ENCODE measurements at places on chromosomes 2 and 18.

- no peak for DNase-seq
Measured at GRCh38 chr2:83471655-83472054, 987.4 kb downstream of the SUCLG1 start.

DNA sequence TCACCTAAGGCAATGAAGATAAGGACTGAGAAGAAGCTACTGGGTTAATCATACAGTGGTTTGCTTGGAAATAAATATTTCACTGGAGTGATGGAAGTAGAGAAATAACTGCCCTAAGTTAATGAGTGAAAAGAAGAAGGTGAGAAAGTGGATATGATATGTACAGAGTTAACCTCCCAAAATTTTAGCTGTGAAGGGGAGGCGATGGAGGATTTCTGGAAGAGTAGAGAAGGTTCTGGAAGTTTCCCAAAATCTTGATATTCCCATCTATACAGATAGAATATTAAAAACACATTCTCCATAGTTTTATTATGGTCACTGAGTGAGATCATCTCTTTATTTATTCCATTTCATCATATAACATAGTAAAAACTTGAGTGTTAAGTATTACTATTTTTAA, 296.6 kb upstream of the RGPD4 start:
- no peak for DNase-seq

GRCh38 chr2:81324046-81324445, 1019.5 kb upstream of the LRRTM1 start:
- DNase-seq: no peak

DNA sequence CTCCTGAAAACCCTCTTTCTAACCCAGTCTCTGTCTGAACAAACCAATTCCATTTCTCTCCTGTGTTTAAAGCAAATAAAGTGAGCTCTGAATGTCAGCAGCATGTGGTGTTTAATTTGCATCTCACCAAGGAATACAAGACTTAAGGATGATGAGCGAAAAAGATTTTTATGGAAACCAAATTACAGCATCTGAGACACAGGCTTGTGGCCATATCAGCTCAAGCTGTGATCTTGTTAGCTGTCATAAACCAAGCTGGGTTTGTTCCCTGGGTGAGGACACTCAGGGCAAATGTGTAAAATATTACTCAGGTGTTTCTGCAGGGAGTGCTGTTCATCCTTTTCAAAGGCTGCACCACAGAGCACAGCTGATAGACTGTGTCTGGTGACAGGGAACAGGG, 129.3 kb upstream of the REV1 start:
- no peak for DNase-seq

DNA sequence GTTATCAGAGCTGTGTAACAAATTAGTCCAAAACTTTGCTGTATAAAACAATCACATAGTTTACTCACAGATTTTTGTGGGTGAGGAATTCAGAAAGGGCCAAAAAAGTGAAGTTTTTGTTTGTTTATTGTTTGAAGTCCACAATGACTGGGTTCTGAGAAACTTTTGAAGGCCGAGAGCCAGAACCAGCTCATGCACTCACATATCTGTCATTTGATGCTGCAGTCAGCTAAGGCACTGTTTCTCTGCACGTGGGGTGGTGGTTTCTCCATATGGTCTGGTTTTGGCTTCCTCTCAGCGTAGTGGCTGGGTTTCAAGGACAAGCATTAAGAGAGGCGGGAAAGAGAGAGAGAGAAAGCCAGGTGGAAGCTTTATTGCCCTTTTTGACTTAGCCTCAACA, 131.8 kb downstream of the TWIST2 start:
- DNase-seq: no peak

GRCh38 chr2:145666552-145666951, 1146.6 kb upstream of the ZEB2 start:
- DNase-seq: no peak

DNA sequence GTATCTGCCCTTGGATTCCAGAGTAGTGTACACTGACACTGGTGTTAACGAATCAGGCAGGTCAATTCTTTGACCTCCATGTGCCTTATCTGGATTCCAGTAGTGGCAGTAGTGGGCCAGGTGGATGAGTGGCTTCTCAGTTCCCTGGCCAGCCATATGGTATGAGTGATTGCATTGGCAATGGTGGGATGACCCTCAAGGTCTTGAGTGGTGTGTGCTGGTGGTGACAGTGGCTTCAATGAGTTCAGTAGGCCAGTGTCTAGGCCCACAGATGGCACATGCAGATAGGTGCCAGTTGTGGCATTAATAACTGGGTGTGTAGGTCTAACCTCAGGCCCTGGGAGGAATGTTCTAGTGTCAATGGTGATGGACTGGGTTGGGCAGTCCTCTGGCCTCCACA, 674.1 kb upstream of the NXPH2 start:
- no peak for DNase-seq

DNA sequence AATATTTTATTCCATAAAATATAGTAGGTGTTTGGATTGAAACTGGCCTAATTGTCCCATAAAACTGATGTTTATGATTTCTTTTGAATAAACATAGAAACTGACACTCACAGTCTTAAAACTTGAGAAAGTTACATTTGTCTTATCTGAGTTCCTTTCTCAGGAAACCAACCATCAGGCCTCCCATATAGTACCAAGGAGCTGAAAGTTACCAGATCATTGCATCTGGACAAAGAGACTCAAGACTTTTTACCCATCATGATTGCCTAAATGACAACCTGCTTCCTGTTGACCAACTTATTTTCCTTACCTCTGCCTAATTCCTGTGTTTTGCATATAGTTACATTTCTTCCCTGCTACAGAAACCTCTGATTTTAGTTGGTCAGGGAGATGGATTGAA, 137.0 kb upstream of the XPO1 start:
- no peak for DNase-seq

- no peak for DNase-seq
Measured at GRCh38 chr2:64141674-64142405, 2.4 kb downstream of the PELI1 start.

DNA sequence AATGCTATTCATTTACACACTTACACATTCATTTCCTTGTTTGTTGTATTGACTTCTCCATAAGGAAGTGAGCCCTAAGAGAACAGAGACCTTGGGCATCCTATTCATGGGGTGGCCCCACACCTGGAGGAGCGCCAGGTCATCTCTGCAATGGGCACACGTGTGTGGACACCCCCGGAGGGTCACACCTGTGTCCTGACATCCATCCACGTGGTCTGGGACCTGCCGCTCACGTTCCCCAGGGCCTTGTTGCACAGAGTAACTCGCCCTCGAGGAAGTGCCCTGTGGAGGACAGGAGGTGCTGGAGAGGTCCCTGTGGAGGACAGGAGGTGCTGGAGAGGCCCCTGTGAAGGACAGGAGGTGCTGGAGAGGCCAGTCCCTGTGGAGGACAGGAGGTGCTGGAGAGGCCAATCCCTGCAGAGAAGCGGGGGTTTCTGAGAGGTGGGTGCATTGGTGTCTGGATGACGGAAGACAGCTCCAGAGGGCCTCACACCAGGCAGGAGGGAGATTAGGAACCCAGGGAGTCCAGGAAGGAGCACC, 73.2 kb upstream of the GPC1 start:
- DNase-seq: no peak

DNA sequence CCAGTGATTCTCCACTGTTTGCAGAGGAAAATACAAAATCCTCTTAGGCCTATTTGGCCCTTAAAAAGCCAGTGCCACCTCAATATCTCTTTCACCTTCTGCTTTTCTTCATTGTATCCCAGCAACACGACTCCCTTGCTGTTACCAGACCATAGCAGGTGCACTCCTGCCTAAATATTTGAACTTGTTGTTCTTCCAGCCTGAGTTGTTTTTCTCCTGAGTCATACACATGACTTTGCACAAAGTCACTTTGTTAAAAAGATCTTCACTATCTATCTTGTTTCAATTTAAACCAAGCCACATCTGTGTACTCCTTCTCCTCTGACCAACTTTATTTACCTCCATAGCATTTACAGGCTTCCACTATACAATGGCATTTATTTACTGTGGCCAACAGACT, 103.6 kb downstream of the LRRTM4 start:
- no peak for DNase-seq

DNA sequence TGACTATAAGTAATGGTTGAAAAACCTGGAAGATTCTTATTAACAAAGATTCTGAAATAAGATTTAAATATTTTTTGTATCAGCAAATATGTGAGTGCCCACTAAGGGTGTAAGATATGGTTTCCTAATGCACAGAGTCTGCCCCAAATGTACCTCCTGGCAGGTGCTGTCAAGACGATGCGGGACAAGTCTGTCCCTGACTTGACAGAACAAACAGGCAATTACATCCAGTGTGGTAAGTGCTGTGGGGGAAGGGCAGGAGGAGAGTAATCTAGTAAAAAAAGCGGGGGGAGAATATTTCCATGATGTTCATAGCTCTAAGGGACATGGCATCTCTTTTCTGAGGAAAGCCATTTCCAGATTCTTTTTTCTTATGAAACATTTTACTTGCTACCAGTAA, 127.5 kb downstream of the COL4A4 start:
- no peak for DNase-seq

DNA sequence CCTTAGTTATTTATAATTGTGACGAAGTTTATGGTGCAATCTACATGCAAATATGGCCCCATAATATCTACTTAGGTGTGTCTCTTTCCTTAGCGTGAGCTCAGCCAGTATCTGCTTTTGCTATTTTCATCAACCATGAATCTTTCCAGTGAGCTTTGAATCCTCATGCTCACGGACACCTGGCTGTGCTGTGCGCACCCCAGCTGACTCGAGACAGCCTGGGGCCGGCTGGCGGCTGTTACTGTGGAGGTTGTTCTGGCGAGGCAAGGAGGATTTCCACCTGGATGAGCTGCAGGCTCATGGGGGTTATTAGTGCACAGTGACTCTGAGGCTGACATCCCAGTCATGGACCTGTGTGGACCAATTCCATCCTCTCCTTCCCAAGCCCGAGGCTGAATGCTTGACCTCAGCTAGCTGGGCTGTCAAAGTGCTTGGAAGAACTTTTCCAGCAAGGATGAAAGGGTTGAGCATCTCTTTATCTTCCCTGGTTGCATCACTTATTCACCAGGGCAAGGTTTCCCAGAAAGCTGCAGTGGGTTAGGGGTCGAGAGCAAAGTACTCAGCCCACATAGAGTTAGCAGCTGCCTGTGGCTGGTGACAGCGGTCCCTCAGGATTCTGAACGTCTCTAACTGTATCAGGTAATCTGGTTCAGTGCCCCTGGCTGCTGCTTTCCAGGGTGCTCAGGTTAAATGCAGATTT, 141.7 kb downstream of the ARL4C start:
- DNase-seq: no peak

GRCh38 chr2:208254118-208254870, 577 bp downstream of the IDH1 start:
- peak; percentile 69 for DNase-seq

DNA sequence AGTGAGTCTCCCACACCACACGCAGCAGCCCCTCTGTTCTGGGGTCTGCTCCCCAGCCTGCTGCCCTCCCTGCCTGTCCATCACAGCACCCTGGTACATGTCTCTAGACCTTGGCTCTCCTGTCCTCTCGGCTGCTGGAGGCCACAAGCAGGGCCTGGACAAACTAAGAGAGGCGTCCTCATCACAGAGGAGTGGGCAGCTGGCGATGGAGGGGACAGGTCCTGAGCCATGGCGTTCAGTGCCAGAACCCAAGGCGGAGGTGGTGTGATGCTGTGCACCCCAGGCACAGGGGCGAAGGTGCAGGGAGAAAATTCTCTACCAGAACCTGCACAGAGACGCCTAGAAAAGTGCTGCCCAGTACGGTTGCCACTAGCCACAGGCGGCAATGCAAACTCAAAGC, 47.4 kb downstream of the BIN1 start:
- no peak for DNase-seq

DNA sequence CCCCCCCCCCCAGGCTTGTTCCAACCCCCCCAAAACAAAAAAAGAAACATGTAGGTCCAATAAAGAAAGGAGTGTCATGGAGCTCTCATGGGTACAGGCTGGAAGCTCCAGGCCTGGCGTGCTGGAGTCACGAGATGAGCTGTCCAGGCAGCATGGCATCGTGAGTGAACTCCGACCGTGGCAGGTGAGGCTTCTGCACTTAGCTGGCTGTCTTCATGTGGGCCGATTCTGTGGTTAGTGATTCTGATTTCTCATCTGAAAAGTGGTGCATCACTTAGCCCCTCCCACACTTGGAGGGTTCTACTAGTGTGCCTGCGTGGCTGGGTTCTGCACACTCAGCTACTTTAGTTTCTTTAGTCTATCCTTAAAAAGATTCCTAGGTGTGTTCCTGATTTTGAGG, 126.4 kb upstream of the MGAT5 start:
- no peak for DNase-seq

- DNase-seq: no peak
Measured at GRCh38 chr18:74796841-74797576, 199.3 kb downstream of the ZNF407 start.

DNA sequence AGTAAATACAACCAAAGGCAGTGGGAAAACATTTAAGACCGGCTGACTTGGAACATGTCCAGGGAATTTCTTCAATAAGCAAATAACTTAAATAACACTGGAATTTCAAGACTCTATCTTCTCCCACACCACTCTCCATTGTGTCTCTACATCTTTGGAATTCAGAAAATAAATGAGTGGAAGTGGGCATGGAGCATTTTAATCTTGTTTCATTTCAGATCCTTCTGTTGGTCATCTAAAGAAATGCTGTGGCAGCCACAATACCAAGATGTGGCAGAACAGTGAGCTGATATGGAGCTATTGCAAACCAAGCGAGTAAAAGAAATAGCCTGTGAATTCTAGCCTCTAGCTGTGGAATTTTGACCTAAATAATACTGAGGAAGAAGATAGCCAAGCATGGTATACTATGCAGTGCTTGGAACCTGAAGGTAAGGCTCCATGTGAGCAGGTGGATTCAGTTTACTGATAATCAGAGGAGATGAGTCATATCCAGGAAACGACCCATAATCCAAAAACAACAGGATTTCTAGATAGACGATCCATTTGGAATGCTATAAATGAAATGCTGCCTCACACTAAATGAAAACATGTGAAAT, 157.1 kb upstream of the SCN7A start:
- DNase-seq: no peak

- DNase-seq: no peak
Measured at GRCh38 chr2:239896075-239896474, 129.1 kb downstream of the NDUFA10 start.

DNA sequence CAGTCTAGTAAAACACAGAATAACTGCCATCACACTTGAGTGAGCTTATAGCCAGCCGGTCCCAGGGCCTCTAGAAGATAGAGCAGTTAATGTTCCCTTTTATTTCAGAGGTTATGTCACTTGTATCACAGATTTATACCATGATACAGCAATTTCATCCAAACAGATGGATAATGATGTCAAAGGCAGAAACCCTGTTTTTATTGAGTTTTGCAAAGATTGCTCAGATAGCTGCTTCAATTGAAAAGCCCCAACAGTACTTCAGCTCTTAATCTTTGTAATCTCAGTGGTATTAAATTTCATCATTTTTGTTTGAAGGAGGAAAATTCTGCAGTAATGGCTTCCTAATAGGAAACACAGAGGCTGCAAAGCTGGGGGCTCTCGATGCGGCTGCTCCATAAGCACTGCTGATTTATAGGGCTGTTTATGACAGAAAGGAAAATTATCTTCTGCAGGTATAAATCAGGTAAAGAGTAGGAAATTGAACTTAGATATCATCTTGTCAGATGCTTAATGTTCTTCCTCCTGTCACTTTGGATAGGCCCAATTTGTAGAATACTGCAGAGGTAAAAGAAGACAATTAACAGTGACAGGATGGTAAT, 112.3 kb downstream of the LNPK start:
- no peak for DNase-seq

Measured in D721Med (cell line).